Activated CD4-positive, alpha-beta T cell treated with anti-CD3 and anti-CD28 coated beads, Interleukin-2, amount 50 U/mL, for 24 hours (primary cell): ENCODE measurements at places on chromosomes 12 and 14.

DNA sequence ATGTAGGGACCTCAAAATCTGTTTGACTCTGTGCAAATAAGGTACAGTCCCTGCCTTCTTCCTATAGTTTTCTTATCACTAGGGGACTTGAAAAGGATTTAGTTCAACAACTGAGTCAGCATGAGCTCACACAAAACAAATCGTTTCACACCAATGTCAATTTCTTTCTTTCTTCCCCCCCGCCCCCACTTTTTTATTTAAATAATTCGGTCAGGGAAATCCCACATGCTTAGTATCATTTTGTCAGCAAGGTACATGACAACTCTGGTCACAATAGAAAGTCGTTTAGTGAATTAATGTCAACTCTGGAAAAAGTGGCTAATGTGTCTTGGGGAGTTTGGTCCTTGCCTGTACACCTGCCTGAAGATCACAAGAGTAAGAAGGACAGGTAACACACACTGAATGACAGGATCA, 232.2 kb upstream of the PLEKHG7 start:
- DNase-seq: no peak

DNA sequence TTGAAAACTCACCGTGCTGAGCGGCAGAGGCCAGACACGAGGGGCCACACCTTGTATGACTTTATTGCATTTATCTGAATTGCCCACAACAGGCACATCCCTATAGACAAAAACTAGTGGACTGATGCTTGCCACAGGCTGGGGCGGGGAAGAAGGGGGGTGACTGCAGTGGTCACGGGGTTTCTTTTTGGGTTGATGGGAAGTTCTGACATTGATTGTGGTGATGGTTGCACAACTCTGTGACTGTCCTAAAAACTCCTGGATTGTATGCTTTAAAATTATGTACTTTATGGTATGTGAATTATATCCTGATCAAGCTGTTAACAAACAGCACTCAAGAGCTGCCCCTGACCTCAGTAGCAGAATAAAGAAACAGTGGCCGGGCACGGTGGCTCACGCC, 25.7 kb downstream of the DHX37 start:
- no peak for DNase-seq

- DNase-seq: no peak
Measured at GRCh38 chr12:11891754-11892386, 178.9 kb upstream of the BCL2L14 start.

DNA sequence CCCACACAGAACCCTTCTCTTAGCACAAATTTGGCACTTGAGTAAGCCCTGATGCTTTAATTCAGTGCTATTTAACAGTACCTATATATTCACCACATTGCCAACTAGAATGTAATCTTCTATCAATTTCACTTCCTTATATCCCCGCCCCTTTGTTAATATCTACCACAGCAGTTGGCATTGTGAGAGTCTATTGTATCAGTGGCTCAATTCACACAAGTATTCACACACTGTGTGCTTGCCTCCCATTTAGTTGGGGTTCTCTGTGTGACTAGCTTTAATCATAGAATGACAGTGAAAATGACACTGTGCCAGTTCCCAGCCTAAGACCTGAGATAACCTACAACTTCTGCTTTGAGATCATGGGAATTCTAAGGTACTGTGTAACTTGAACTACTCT, 103.1 kb downstream of the SEC23A start:
- DNase-seq: no peak

DNA sequence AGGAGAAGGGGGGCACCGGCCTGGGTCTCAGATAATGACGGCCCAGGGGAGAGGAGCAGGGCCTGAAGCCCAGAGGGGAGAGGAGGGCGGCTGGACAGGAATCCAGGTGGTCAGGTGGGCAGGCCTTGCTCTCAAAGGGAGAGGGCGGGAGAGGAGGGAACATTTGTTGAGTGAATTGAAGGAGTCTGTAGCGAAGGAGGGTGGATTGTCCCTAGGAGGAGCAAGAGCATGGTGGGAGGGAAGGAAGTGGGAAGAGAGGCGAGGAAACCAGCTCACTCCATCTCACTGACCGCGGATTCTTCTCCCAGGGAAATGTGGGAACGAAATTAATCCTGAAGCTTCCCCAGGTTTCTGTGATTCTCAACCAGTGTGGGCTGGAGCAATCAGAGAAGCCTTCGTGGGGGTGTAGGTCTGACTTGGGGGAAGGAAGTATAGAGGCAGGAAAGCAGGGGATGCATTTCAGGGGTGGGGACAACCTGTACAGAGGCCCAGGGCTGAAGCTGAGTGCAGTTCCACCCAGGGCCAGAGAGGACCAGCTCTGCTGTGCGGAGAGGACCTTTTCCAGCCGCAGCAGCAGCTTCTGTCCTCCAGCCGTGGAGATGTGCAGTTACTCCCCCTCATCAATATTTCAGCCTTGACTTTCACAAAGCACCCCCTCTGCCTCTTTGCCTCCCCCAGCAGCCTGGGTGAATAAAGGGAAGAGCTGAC, 100.9 kb downstream of the CHST11 start:
- DNase-seq: no peak

GRCh38 chr12:27969624-27970400, 2.7 kb downstream of the PTHLH start:
- no peak for DNase-seq
